ENCODE measurements at places on chromosomes 7 and 10.

DNA sequence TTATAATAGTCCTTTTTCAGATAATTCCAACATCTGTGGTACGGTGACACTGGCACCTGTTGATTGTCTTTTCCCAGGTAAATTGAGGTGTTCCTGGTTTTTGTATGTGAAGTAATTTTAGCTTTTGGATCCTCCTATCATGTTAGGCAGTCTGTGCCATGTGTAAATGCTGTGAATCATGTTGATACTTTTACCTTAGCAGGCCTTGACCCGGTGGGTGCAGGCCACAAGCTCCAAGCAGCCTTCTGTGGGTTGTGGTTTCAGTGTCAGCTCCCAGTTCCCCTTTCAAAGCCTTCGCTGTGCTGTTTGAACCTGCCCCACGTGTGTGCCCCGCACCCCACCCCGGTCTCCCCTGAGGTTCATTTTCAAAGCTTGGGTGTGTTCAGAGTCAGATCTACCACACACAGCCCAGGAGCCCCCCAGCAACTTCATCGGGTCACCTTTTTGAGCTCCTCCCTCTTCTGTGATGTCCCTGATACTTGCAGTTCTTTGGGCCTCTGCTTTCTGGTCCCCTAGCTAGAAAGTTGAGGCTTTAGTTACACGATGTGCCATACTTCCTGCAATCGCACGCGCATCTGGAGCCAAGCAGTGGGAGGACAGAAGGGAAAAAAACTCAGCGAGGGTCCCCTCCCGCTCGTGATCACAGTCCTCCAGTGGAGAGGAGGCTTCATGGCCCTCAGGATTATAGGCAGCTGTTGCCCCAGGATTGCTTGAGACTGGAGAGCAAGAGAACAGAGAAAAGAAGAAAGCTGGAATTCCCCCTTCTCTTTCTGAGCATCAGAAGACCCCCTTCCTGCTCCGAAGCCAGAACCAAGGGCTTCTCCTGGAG lies 8.7 kb upstream of the BHLHA15 start:
- peak; percentile 6 for DNase-seq

- DNase-seq, result no peak
Measured at GRCh38 chr7:42572056-42572455, 335.0 kb upstream of the GLI3 start.

DNA sequence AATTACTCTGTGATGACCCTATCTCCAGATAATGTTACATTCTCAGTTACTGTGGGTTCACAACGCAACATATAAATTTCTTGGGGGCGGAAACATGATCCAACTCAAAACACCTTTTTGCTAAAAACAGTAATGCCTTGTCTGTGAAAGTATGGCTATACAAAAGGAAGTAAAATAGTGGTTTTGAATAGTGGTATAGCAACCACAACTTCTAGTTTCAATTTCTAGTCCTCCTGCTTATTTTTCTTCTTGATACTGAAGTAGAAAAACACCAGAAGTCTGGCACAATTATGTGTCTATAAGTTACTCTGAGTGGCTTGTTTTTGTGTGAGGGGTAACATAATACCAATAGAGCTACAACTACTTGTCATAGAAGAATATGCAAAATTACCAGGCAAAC lies 21.5 kb upstream of the ZNF800 start:
- no peak for DNase-seq

DNA sequence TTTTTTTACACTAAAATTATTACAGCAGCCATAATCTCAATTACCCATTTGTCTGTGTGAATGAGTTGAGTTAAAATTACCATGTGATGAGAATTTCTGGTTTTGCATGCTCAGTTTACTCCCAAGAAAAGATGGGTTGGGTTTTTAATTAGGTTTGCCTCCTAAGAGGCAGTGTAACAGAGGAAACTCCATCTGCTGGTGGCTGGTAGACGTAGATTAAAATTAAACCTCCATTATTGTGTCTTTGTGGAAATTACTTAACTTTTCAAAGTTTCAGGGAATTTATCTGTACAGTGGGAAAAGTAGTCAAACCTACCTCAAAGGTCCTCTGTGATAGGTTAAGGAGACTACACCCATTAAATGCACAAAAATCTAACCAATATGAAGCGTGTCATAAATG lies 954.2 kb downstream of the PCDH15 start:
- DNase-seq, result no peak

DNA sequence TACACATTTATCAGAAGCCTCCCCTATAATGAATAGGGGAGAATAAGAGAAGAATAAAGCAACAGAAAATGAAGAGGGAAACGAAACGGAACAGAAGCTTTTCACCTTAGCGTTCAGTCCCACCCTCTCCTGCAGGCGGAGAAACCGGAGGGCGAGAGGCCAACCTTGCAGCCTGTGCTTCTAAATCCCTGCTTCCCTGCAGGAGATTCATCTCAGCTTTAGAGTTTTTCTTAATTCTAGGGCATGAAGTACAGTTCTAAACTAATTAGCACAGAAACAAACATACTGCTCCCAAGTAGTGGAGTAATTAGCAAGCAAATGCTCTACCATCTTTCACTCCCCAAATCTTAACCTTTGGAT lies 107.2 kb downstream of the CUBN start:
- no peak for DNase-seq

DNA sequence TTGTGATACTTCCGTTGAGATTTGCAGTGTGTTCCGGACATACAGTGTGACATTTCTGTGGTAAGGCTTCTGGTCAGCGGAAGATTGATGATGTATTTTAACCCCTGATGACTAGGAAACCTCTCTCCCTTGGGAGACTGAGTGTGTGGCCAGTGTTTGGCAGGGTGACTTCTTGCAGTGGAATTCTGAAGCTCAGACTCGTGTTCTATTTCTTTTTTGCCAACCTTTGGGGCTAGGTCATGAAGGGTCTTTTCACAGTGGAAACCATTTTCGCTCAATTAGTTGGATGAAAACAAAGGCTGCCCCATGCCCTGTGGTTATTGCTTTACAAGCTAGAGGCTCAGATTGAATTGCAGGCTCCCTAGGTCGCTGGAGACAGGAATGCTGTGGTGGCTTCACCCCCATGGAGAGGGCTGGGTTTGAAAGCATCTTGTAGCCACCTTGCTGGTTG lies 288.9 kb downstream of the BBS9 start:
- no peak for DNase-seq

GRCh38 chr10:99123336-99123735 lies 112.3 kb downstream of the HPSE2 start:
- no peak for DNase-seq

GRCh38 chr10:62903828-62904227 lies 87.7 kb upstream of the EGR2 start:
- DNase-seq, result no peak

GRCh38 chr7:37732253-37732652 lies 48.7 kb downstream of the GPR141 start:
- no peak for DNase-seq

GRCh38 chr7:28587211-28587610 lies 174.9 kb downstream of the CREB5 start:
- DNase-seq, result no peak

DNA sequence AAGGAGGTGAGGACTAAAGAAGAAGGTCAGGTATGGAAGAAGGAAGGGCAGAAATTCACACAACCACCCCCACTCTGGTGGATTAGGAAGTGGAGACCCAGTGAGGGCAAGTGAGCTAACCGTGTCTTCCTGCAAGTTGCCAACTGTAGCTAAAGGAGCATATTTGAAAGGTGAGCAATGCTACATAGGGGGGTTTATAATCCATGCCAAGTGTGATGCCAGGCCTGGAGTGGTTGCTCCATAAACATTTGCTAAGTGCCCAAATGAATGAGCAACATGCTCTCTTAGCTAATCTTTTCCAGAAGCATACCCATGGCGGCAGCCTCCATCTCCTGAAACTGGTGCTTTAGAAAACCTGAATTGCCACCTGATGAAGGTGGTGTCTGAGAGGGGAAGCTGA lies 121.6 kb downstream of the LRRC18 start:
- DNase-seq, result no peak

DNA sequence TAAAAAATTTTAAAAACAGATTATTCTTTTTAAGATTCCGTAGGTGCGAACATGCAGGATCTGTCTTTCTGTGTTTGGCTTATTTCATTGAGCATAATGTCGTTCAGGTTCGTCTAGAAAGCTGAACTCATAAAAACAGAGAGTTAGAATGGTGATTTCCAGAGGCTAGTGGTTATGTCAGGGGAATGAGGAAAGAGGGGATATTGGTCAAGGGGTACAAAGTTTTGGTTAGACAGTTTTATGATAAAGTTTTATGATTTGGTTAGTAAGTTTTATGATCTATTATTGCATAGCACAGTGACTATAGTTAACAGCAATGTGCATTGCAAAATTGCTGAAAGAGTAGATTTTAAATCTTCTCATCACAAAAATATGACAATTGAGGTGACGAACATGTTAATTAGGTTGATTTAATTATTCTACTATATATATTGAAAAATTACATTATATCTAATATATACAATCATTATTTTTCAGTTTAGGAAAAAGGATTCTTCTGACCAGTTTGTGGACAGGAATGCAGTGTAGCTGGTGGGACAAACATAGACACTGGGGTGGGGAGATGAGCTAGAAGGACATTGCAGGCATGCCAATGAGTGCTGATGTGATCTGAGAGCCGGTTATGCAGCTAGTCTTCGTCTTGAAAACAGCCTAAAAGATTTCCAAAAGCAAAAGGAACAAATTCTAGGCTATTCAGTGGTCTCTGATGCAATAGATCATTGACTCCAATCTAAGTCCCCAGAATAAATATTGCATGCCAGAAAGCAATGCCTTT lies 31.3 kb upstream of the MALRD1 start:
- no peak for DNase-seq

GRCh38 chr10:1589257-1589656 lies 148.1 kb downstream of the ADARB2 start:
- DNase-seq, result no peak

- no peak for DNase-seq
Measured at GRCh38 chr7:1703871-1704810, 34.1 kb downstream of the ELFN1 start.

- DNase-seq, result no peak
Measured at GRCh38 chr7:95198863-95199262, 125.5 kb downstream of the PON1 start.

DNA sequence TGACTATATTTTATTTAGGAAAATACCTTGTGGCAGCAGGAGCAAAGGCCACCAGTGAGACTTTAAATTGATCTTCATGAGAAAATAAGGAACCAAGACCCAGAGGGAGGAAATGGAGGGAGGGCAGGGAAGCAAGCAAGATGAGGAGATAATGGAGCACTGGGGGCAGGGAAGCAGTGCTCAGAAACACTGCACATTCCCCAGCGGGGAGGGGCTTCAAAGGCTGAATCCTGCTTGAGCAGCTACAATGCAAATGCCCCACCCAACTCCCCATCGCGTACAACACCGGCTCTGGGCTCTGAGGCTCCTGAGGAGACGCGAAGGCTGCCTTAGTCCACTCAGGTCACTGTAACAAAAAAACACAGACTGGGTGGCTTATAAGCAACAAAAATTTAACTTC lies 503.8 kb downstream of the GRID1 start:
- no peak for DNase-seq

DNA sequence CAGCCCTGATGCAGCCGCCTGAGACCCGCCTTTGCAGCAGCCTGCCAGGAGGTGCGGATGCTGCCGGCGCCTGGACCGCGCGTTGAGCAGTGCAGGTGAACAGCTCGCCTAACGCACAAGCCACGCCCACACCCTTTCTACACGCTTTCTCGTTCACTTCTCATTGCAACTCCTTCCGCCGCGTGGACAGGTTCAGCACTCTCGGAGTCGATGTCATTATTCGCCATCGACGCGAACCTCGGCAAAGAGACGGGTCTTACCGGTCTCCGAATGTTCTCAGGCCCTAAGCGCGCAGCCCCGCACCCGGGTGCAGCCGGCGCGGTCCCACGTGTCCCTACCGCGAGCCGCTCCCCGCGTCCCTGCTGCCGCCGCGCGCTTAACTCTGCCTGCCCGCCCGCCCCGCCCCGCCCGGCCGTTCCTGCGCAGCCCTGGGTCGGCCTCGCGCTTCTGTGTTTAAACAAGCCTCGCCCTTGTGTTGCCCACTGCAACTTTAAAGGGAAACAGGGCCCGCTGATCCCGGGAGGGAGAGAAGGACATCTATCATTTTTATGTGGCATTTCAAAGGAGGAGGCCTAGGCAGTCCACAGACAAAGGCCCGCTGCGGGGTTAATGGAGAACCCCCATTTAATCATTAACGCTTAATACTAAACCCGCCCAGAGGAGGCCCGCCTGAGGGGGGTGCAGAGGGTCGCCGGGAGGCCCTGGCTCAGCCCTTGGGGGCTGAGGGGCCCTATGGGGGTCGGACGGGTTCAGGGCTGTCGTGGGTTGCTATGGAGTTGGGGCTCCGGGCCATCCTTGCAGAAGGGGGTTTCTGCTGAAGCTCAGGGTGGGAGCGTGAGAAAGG lies 128.5 kb downstream of the WDR11 start:
- DNase-seq, result no peak

GRCh38 chr7:125033506-125033905 lies 103.9 kb upstream of the POT1 start:
- DNase-seq, result no peak

DNA sequence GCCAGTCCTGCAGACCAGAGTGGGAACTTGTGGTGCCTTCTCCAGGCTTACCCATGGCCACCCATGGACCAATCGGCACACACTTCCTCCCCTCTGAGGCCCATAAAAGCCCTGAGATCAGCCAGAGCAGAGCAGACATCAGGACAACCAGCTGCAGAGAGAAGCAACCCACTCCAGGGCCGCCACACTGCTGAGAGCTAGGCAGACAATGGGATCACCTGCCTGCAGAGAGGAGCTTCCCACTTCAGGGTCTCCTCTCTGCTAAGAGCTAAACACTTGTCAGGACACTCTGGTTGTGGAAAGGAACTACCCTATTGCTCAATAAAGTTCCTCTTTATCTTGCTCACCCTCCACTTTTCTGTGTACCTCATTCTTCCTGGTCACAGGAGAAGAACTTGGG lies 34.0 kb downstream of the C7orf25 start:
- no peak for DNase-seq

GRCh38 chr7:146956853-146957252 lies 840.3 kb downstream of the CNTNAP2 start:
- no peak for DNase-seq

GRCh38 chr7:94252971-94253370 lies 141.7 kb upstream of the COL1A2 start:
- no peak for DNase-seq

GRCh38 chr7:47720907-47721244 lies 139.0 kb upstream of the TNS3 start:
- no peak for DNase-seq

DNA sequence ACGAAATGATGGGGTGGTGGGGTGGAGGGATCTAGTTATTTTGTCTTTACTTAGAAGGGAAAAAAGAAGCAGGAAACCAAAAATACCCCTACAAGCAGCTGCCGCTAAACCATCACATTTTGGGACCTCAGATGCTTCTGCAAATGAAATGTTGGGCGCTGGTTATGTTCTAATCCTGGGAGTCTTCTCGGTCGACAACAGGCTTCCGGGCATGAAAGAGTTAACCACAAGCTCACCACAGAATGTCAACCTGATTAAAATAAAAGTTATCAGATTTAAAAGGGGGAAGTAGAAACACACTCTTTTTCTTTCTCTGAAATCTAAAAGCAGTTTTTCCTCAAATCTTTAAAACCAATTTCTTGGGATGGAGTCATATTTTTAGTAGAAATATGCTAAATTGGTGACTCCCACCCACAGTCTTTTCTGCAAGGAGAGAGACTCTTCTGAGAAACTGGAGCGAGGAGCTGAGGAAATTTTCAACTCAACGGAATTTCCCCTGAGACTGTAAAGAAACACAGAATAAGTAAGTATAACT lies 16.8 kb downstream of the IL2RA start:
- DNase-seq, result no peak

GRCh38 chr10:53491774-53492173 lies 719.2 kb upstream of the MBL2 start:
- no peak for DNase-seq

All from stimulated activated CD8-positive, alpha-beta memory T cell treated with anti-CD3 and anti-CD28 coated beads, Interleukin-7, amount 100 ng/mL, for 1 hour (primary cell).